ENCODE measurements at places on chromosomes 3 and 15.

DNA sequence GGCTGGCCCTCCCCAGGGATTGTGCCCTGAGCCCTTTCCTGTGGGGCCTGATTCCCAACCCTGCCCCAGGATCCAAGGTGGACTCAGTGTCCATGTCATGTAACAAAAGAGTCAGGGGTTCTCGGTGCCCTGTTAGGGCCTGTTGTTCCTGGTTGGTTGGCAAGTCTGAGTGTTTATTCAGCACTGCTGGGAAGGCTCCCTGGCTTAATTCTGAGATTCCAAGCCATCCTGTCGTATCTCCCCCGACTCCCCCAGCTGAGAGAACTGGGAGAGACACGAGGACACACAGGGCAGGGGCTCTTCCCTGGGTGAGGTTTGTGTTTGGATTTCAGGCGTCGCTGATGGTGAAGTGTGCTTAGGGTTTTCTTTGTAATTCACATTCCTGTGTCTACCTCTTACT lies 78.3 kb downstream of the EEFSEC start:
- no peak for DNase-seq

DNA sequence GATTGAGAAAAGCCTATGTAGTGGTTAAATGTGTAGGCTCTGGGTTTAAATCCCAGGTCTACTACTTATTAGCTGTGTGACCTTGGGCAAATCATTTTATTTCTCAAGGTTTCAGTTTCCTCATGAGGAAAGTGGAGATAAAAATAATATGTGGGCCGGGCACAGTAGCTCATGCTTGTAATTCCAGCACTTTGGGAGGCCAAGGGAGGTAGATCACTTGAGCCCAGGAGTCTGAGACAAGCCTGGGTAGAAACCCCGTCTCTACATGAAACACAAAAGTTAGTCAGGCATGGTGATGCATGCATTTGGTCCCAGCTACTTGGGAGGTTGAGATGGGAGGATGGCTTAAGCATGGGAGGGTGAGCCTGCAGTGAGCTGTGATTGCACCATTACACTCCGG lies 8.4 kb downstream of the SEMA5B start:
- DNase-seq: no peak

GRCh38 chr3:13414040-13414729 lies 5.9 kb downstream of the NUP210 start:
- peak; percentile 55 for DNase-seq

GRCh38 chr3:129399895-129400357 lies 28.5 kb downstream of the EFCAB12 start:
- no peak for DNase-seq

- no peak for DNase-seq
Observed at GRCh38 chr3:16809482-16809881, 75.3 kb upstream of the PLCL2 start.

DNA sequence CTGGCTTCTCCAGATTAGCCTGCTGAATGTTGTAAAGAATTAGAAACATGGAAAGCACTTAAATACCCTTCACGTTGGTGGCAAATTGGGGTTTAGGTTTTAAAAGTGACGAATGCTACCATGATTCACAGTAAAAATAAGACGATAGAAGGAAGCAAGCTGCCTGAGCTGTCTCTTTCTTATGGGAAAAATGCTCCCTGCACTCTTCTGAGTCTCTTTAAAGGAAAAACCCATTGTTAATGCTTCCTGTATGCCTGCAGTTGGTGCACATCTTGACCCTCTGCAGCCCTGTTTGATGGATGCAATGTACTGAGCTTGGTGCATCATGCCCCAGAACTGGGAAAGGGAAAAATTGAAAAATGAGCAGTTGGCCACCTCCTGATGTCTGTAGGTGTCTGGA lies 258.6 kb upstream of the RASGRP1 start:
- DNase-seq: no peak

GRCh38 chr3:48500656-48501055 lies 3.3 kb downstream of the SHISA5 start:
- DNase-seq: no peak

DNA sequence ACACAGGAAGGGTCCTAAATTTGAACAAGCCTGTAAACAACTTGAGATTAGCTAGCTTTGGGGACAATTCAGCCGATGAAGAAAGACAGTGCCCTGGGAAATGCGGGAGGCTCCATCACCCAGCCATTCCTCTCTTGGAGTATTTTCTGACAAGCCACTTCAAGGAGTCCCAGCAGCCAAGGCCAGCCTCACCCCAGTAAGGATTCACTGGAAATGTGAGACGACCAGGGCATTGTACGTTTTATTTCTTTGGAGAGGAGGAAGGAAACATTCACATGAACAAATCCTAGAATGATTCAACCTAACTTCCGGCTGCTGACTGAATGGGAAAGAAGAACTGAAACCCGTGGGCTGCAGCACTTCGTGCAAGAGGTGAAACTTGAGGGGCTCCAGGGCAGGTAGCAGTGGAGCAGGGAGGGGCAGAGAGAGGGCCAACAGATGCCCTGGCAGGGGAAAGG lies 116.4 kb upstream of the ARHGEF3 start:
- DNase-seq: no peak

DNA sequence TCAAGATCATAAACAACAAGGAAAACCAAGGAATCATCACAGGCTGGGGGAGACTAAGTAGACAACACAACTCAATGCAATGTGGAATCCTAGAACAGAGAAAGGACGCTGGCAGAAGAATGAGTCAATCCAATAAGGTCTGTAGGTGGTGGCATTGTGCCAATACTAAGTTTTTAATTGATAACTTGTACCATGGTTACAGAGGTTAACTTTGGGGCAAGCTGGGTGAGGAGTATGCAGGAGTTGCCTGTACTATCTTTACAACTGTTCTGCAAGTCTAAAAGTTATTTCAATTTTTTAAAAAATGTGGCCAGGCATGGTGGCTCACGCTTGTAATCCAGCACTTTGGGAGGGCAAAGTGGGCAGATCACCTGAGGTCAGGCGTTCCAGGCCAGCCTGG lies 46.2 kb downstream of the RORA start:
- DNase-seq: no peak

All from activated CD8-positive, alpha-beta memory T cell treated with anti-CD3 and anti-CD28 coated beads for 4 hours (primary cell).